ENCODE measurements at places on chromosomes 6 and 20.

DNA sequence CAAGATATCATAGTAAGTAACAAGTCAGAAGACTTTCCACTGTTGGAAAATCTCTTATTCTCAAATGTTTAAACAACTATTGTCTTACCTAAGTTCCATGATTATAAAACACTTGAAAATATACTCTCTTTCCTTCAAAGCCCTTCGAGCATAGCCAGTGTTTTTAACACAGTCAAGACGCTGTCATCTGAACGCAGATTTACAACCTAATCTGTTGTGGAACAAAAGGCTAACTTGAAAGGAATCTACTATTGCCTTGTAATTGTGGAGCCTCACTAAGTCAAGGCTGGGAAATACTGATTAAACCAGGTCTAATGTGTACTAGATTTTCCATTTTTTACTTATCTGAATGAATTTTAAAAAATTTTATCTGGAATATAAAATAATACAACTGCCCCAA is 205.8 kb downstream of the TRDN start:
- no peak for DNase-seq

- no peak for DNase-seq
Measured at GRCh38 chr20:62643521-62644043, 1.3 kb downstream of the SLCO4A1 start.

GRCh38 chr6:27871924-27872638 is 40.1 kb downstream of the OR2B2 start:
- peak; percentile 98 for DNase-seq

- no peak for DNase-seq
Measured at GRCh38 chr20:5844063-5844681, 94.0 kb downstream of the SHLD1 start.

DNA sequence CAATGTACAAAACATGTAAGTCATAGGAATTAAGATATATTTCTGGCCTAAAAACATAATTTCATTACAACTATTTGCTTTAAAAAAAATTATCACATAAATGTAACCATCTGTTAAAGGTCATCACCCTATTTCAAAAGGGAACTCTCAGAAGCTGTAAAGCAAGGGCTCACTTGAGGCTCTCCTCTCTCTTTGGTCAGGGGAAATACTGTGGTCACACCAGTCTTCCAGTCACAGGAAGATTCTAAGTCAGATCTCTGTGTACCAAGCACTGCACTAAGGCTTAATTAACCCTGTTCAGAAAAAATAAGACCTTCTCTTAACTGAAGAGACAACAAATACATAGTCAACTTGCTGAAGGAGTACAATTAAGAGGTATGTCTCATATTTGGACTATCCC is 75.6 kb downstream of the MMS22L start:
- DNase-seq, result no peak

DNA sequence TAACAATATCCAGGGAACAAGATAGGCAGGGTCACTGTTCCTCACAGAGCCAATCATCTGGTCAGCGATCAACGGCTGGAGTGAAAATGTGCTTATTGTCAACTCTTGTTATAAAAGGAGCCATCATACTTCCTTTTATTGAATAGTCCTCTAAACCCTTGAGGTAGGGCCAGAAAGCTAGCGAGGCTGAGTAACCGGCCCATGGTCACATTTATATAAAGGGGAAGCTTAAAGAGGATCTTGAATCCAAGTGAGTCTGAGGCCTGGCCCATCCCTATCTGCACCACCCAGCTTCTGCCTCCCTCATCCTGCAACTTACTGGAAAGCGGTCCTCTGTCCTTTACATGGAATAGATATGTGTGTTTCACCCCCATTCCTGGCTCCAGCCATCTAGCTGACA is 9.5 kb downstream of the PHACTR3 start:
- DNase-seq, result no peak

DNA sequence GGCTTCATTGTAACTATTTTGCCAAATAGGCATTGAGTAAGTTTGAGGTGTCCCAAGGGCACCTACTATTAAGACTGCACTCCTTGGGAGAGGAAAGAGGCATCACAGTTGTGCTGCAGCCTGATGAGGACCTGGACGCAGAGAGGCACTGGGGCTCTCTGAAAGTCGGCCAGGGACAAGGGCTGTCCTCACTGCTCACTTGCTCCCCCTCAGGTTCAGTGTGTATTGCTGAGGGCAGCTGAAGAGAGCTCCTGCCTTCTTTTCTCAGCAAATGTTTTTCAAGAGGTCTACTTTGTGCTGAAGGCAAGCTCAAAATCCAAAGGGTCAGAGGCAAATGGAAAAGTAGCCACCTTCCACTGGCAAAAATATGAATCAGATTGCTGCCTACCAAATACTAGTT is 331.8 kb downstream of the RIMS1 start:
- peak; percentile 41 for DNase-seq

- no peak for DNase-seq
Measured at GRCh38 chr6:29566856-29567255, 7.3 kb upstream of the UBD start.

- DNase-seq, result no peak
Measured at GRCh38 chr20:24701668-24702067, 232.2 kb downstream of the SYNDIG1 start.

- DNase-seq, result no peak
Measured at GRCh38 chr6:92568541-92568940, 850.8 kb downstream of the EPHA7 start.

DNA sequence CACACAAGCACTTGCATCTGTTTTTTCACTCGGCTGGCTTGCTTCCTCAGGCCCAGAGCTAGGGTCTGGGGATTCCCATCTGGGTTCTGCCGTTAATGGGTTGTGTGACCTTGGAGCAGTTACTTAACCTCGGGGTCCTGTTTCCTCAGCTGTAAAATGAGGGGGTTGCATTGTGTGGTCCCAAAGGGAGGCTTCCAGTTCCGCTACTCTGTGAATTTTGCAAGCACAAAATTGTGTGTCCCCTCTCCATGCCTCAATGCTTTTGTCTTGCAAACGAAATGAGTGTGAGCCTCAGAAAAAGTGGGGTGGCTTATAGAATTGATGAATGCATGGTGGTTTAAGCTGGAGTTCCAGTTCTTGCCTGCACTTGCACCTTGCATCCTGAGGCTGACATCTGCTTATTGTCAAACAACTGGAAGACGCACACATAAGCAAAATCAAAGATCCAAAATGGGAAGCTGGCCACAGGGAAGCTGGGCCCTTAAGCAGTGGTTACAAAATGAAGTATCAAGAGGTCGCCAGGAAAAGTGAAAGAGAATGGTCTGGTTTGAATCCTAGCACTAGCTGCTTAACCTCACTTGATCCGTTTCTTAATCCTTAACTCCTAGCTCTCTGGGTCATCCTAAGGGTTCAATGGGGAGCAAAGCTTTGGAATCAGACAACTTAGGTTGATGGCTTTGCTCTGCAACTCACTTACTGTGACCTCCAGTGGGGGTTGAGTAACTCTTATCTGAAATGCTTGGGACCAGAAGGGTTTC is 490.6 kb downstream of the DHX35 start:
- DNase-seq, result no peak

GRCh38 chr6:142786476-142786875 is 158.5 kb downstream of the HIVEP2 start:
- peak; percentile 51 for DNase-seq

DNA sequence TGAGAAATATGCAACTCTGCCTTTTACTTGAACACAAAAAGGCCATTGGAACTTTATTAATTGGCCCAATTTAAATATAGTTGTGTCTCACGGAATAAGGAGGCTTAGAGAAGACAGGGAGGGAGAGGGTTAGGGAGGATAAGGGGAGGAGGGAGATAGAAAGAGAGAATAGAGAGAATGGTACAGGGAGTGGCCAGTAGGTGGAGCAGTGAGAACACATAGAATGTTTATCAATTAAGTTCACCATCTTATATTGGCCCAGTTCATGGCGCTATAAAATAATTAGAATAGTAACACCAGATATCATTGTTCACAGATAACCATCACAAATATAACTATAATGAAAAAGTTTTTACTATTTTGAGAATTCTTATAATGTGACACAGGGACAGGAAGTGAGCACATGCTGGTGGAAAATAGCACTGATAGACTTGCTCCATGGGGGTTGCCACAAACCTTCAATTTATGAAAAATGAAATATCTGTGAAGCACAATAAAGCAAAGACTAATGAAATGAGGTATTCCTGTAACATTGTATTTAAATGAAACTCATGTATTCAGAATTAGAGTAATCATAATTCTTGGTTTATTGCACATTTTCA is 374.1 kb upstream of the MANEA start:
- peak; percentile 31 for DNase-seq

DNA sequence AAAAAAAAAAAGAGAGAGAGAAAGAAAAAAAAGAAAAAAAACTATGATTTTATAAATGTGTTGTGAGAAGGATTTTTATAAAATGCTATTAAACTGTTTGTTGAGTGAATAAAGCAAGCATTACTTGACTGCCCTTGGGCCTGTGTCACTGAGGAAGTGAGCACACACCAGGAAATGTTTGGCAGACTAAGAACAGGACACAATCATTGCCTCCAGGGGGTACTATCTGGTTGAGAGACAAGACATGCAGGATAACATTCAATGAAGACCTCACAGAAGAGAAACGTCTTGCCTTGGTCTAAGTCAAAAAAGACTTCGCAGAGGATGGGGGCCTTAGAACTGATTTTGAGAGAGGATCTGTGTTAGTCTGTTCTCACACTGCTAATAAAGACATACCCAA is 40.6 kb downstream of the MTFR2 start:
- DNase-seq, result peak; percentile 8

- DNase-seq, result peak; percentile 96
Measured at GRCh38 chr20:47360297-47361056, 4.0 kb upstream of the ZMYND8 start.

GRCh38 chr6:160737934-160738333 is 35.9 kb downstream of the PLG start:
- DNase-seq, result no peak

DNA sequence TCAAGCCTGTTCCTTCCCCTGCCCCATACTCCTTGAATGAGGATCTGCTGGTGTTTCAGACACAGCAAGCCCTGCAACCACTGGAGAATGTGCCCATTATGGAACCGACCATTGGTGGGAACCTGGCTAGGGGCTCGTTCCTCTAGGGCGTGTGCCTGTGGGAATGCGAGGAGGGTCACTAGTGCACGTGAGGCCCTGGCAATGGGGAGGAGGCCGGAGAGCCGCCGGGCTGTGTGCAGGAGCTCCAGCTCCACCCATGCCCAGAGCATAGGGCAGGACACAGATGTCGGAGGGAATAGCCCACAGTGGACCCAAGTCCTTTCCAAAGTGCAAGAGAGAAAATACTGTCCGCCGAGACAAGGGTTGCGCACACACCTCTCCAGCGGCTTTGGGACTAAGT is 99.3 kb downstream of the ERMARD start:
- DNase-seq, result no peak

DNA sequence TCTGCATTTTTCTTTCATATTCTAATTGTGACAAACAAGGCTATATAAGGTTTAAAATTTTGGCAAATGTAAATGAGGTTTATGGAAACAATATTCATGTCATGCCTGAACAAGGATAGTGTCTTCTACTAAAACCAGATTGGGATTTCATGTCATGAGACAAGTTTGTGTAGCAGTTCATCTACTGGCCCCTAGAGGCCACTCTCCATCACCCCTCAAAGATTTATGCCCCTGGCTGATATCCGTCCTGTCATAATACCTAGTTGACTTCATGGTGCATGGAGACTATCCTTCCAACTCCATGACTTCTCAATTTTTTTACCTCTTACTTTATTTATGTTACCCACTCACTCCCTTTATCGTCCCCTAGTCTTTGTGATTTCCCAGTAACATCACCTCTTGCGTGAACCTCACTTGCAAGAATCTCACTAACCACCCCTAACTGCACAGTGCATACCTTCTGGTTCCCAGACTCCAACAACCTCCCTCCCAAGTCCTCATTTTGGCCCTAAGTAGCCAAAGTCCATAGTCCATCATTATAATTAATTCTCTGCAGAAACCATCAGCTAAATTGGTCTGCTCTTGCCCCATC is 179.8 kb downstream of the TASP1 start:
- peak; percentile 68 for DNase-seq

DNA sequence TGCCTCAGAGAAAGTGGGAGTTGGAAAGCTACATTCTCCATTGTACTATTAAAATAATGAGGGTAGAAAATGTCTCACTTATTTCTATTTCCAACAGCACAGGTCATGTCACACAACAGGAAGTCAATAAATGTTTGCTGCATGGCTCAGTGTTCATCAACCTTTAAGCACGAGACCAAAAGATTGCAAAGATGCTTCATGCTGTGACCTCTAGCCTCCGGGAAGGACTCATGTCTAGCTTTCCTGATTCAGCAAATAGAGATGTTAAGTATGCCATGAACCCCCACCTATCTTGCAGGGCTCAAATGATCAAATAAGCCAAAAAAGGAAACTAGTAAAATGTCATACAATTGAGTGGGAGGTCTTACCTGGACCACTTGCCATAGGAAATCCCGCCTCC is 57.4 kb downstream of the NCOA6 start:
- DNase-seq, result peak; percentile 18

DNA sequence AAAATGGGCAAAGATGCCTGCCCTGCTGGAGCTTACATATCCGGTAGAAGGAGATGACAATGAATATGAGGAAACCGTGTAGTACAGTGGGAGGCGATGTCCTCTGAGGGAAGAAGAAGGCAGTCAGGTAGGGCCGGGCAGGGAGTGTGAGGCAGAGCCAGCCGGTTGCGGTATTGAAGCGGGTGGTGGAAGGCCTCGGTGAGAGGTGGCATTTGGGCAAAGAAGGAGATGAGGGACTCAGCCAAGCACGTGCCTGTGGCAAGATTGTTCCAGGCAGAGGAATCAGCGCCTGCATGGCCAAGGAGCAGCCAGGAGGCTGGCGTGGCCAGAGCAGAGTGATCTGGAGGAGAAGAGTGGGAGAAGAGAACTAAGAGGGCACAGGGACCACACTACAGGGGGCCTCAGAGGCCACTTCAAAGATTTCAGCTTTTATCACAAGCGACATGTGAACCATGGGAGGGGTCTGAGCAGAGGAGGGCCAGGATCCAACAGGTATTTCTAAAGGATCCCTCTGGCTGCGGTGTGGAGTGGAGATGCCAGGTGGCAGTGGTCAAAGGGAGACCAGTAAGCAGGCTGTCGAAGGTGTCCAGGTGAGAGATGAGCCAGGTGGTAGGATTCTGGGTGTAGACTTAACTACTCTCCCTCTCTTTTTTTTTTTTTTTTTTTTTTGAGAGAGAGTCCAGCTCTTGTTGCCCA is 13.8 kb downstream of the MDFI start:
- DNase-seq, result no peak

- peak; percentile 12 for DNase-seq
Measured at GRCh38 chr20:21102603-21103311, 3.4 kb downstream of the LINC00237 start.

DNA sequence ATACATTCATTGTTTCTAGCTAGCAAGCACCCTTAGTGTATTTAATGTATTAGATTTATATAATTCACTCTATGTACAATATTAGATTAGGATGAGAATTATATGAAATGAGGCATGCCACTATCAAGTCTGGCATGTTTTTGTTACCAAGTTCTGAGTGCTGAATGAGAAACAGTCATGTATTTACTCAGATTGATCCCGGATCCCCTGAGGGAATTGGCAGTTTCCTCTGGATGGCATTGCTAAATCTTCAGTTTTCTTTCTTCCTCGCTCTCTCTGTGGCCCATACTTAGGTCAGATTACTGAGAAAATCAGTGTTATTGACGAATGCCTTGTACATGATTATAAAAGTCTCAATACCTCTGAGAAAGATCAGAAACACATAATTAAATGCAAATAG is 66.6 kb downstream of the CDKAL1 start:
- DNase-seq, result no peak

GRCh38 chr20:46283426-46284039 is 24.8 kb downstream of the CDH22 start:
- no peak for DNase-seq

All from cardiac fibroblast (primary cell).